Muscle of leg (tissue), 16 donors: ENCODE measurements at places on chromosomes 16 and 17. TPM values are rescaled to one million over a fixed set of nuclear protein-coding genes. Genes with fewer than 3 reads are reported as not detected.

APOBR gene
- total RNA-seq, result 0.18 TPM

MYH8 gene
- 1,461 TPM for total RNA-seq

NHERF2 gene
- total RNA-seq, result 22.1 TPM

KRT31 gene
- 3.3 TPM for total RNA-seq

GRCh38 chr17:44707755-44708400 is 587 bp upstream of the DBF4B start:
- H3K27ac ChIP-seq, result peak overlapping the region; percentile 92
- H3K4me3 ChIP-seq, result peak overlapping the region; percentile 99
- no peak for DNase-seq
- H3K4me1 ChIP-seq, result peaks cover 6% of the 10 kb centered on the region
- no peaks in the 10 kb centered on the region for H3K36me3 ChIP-seq

DNA sequence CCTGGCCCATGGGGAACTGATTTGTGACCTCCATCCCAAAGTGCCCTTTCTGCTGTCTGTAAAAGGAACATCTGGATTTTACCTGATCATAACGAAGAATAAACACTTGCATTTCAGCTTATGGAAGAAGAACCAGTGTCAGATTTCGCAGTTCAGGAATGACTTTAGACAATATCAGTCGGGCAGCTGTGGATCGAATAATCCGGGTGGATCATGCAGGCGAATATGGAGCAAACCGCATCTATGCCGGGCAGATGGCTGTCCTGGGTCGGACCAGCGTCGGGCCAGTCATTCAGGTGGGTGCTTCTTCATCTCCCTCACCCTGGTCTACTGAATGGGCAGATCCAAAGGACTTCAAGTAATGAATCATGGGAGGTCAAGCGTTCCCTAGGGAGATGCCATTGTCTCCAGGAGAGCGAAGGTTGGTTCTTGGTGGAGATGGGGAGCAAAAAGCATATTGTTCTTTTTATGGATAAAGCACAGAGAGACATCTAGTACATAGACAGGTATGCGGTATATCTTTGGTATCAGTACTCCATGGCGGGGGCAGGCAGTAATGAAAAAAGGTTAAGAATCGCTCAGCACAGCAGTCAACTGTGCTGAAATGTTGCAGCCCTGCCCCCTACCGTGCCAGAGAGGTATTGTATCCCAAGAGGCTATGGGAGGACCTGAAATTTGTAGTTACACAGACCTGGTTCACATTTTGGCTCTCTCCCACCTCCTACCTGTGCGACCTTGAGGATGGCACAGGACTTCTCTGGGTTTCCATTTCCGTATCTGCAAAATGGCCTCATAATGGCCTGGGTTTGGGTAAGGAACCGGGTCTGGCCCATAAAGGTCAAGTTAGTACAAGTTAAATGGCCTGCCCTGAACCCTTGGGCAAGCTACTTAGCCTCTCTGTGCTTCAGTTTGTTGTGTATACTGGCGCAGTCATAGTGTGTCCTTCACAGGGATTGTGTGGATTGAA is 4.7 kb downstream of the COQ7 start:
- H3K36me3 ChIP-seq, result peaks cover 49% of the 10 kb centered on the region
- no peak overlapping the region for H3K4me3 ChIP-seq
- peaks cover 5% of the 10 kb centered on the region for H3K4me1 ChIP-seq

GRCh38 chr17:78977997-78978973 is 1.4 kb downstream of the LGALS3BP start:
- H3K27ac ChIP-seq, result peak overlapping the region; percentile 1
- peaks cover 19% of the 10 kb centered on the region for H3K36me3 ChIP-seq
- H3K4me3 ChIP-seq, result peak overlapping the region; percentile 15
- no peaks in the 10 kb centered on the region for H3K27me3 ChIP-seq
- H3K4me1 ChIP-seq, result peaks cover 76% of the 10 kb centered on the region

DNA sequence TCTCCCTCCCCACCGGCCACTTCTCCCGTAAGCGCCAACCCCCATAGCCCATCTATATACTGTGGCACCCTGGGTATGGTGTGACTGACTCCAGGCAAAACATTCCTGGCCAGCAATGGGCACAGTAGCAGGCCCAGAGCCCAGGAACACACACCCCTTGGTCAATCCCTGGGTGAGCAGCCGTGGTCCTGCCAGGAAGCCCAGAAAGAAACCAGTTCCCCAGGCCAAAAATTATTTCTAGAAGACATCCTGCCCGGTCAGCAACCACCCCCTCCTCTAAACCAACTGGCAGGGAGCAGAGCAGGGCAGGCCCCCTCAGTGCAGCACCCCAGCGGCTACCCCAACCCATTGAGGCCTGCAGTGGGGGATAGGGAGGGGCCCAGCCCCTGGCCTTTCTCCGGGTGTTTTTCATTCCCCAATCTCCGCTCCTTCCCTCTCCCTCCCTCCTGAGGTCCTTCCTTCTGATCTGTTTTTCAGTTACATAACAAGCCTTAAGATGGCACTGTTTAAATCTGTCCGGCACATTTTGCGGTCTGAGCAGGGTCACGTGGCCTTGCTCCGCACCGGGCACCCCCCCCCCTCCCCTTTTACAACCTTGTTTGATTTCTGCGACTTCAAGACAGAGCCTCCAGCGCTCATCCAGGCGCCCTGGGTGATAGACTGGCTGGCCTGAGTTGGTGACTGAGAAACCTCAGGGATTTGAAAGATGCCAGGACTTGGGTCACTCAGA is 2.0 kb downstream of the NPTX1 start:
- H3K27ac ChIP-seq, result no peak overlapping the region
- H3K4me1 ChIP-seq, result peaks cover 32% of the 10 kb centered on the region
- no peaks in the 10 kb centered on the region for H3K36me3 ChIP-seq
- H3K27me3 ChIP-seq, result peaks cover 95% of the 10 kb centered on the region
- H3K4me3 ChIP-seq, result no peak overlapping the region
- no peak for DNase-seq

- H3K4me3 ChIP-seq, result no peak overlapping the region
- peaks cover 5% of the 10 kb centered on the region for H3K4me1 ChIP-seq
- H3K36me3 ChIP-seq, result no peaks in the 10 kb centered on the region
Observed at GRCh38 chr16:71352963-71353460, 5.5 kb upstream of the CALB2 start.

- DNase-seq, result no peak
- no peaks in the 10 kb centered on the region for H3K4me1 ChIP-seq
- no peak overlapping the region for H3K27ac ChIP-seq
- no peak overlapping the region for H3K4me3 ChIP-seq
- H3K27me3 ChIP-seq, result no peaks in the 10 kb centered on the region
- H3K36me3 ChIP-seq, result peaks cover 25% of the 10 kb centered on the region
Observed at GRCh38 chr17:16123531-16123930, 91.8 kb downstream of the NCOR1 start.

GRCh38 chr17:56109836-56110235 is 43.4 kb upstream of the ANKFN1 start:
- H3K36me3 ChIP-seq, result no peaks in the 10 kb centered on the region
- no peak for DNase-seq
- no peak overlapping the region for H3K4me3 ChIP-seq
- H3K27me3 ChIP-seq, result no peaks in the 10 kb centered on the region

DNA sequence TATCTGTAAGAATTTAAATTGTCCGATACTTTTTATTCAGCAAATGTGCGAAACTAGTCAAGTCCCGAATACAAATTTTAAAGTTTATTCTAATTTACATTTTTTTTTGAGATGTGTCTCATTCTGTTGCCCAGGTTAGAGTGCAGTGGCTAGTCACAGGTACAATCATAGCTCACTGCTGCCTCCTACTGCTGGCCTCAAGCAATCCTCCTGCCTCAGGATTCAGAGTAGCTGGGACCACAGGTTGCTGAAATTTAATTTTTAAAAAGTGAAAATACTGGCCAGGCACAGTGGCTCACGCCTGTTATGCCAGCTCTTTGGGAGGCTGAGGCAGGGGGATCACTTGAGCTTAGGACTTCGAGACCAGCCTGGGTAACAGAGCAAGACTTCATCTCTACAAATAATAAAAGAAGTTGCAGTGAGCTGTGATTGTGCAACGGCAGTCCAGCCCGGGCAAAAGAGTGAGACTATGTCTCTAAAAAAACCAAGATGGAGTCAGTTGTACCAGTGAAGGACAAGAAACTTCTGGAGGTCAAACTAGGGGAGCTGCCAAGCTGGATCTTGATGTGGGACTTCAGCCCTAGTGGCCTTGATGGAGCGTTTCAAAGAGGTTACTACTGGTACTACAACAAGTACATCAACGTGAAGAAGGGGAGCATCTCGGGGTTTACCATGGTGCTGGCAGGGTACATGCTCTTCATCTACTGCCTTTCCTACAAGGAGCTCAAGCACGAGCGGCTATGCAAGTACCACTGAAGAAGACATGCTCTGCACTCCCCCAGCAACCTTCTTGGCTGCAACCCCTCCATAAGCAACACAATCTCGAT is 5.6 kb downstream of the POLG2 start:
- no peak overlapping the region for H3K27ac ChIP-seq
- no peaks in the 10 kb centered on the region for H3K27me3 ChIP-seq
- peaks cover 28% of the 10 kb centered on the region for H3K36me3 ChIP-seq
- H3K4me3 ChIP-seq, result no peak overlapping the region
- peaks cover 6% of the 10 kb centered on the region for H3K4me1 ChIP-seq

GRCh38 chr16:53881371-53881770 is 177.4 kb downstream of the FTO start:
- DNase-seq, result no peak
- no peaks in the 10 kb centered on the region for H3K4me1 ChIP-seq
- no peak overlapping the region for H3K4me3 ChIP-seq
- no peak overlapping the region for H3K27ac ChIP-seq
- peaks cover 12% of the 10 kb centered on the region for H3K36me3 ChIP-seq
